ENCODE measurements at places on chromosomes 1 and 21.
A peak's percentile ranks its signal among the peaks of the same experiment; 100 is the strongest.

DNA sequence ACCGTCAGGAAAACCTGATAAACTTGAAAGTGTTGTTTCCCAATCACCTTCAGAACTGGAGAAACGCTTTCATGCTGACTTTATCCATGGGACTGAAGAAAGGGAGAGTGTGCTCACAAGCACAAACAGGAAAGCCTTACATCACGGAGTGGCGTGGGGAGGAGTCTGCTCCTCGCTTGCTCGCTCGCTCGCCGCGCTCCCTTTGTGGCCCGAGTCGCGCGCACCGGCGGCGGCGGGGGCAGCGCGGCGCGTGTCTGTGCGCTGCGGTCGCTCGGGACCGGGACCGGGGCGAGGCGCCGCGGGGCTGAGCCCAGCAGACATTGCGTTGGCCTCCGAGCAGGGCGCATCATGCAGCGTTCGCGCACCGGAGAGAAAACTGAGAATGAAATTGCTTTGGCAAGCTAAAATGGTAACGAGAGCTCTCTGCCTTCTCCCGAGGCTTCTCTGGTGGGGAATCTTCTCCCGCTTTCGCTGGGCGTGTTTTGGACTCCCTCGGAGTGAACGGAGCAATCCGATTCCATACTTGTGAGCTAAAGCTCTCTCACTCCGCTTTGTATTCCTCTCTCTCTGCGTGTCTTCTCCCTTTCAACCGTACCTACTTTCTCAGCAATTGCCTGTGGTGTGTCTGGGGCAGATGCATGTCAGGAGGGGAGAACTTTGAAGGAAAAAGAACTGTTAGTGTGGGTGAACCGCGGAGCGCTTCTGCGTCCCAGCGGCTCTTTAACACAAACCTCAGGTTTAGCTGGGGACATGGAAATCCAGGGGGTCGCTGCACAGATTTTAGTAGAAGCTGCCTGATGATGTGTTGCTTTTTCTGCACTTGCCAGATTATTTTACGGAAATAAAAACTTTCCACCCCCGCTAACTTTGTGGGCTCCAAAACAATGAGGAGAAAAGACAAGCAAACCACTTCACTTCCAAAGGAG is at the start of gene RGL1:
RGL1 (plus strand) TSS at position 205 of the 926 bp plus-strand sequence; CDS start at position 383, 178 bp downstream.
- no peak for DNase-seq

DNA sequence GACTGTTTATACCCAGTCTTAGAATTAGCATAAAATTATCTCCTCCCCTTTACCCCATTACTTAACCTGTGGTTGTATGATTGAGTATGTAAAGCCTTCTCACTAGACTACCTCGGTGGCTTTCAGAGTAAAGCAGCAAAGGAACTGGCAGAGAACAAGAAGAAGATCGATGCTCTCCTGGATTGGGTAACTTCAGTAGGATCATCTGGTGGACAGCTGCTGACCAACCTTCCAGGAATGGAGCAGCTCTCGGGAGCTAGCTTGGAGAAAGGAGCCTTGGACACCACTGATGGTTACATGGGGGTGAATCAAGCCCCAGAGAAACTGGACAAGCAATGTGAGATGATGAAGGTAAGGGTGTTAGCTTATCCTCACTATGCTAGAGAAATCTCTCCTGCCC is 138.6 kb upstream of the BMP8A start:
- no peak for DNase-seq

GRCh38 chr1:24930260-24931145 is at the start of gene RUNX3:
Gene RUNX3 (minus strand): TSS chr1:24930276. CDS start chr1:24929868, 408 bp downstream.
- peak; percentile 87 for DNase-seq

GRCh38 chr21:29313662-29314408 is 15.1 kb downstream of the BACH1 start:
- DNase-seq, result no peak

DNA sequence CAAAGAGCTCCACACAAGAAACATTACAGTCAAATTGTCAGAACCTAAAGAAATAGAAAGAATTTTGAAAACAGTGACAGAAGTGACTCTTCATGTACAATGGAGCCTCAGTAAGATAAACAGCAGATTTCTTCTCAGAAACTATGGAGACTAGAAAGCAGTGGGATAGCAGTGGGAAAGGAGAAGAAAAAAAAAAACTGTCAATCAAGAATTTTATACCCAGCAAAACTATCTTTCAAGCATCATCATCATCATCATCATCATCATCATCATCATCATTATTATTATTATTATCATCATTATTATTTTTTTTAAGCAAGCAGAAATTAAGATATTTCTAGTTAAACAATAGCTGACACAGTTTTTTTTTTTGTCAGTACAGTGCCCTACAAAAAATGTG is 24.2 kb downstream of the CEP170 start:
- no peak for DNase-seq

All from T-helper 2 cell (primary cell).